ENCODE measurements at places on chromosomes 5 and 9. TPM values are rescaled to one million over a fixed set of nuclear protein-coding genes. Genes with fewer than 3 reads are reported as not detected.

Gene ANKRD18B
- polyA plus RNA-seq: 0.02 TPM

Gene AK1
- polyA plus RNA-seq: 47.0 TPM

Gene SLC36A2
- polyA plus RNA-seq: not detected

Gene FSTL4
- not detected for polyA plus RNA-seq

Gene SHISAL2B
- not detected for polyA plus RNA-seq

GRCh38 chr5:142671801-142672200 lies 14.1 kb downstream of the FGF1 start:
- H3K4me1 ChIP-seq: no peaks in the 10 kb centered on the region
- H3K4me3 ChIP-seq: no peak overlapping the region
- no peak overlapping the region for H3K27ac ChIP-seq

DNA sequence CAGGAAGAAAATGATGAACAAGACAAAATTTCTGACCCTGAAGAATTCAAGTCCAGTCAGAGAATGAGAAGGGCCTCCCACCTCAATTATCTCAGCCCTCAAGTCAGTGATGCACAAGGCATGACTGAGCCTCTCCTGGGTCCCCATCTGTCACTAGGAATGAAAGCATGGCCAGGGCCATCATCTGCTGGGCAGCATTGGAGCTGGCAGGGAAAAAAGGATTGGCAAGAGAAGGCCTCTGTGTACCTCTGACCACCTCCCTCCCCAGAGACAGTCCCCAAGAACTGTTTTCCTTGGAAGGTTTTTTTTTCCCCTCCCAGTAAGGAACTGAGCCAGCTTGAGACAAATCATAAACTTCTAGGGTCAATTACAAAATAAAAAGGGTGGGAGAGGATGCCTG lies 76.7 kb downstream of the KLHL3 start:
- no peaks in the 10 kb centered on the region for H3K27me3 ChIP-seq
- peaks cover 8% of the 10 kb centered on the region for H3K36me3 ChIP-seq
- no peaks in the 10 kb centered on the region for H3K4me1 ChIP-seq

DNA sequence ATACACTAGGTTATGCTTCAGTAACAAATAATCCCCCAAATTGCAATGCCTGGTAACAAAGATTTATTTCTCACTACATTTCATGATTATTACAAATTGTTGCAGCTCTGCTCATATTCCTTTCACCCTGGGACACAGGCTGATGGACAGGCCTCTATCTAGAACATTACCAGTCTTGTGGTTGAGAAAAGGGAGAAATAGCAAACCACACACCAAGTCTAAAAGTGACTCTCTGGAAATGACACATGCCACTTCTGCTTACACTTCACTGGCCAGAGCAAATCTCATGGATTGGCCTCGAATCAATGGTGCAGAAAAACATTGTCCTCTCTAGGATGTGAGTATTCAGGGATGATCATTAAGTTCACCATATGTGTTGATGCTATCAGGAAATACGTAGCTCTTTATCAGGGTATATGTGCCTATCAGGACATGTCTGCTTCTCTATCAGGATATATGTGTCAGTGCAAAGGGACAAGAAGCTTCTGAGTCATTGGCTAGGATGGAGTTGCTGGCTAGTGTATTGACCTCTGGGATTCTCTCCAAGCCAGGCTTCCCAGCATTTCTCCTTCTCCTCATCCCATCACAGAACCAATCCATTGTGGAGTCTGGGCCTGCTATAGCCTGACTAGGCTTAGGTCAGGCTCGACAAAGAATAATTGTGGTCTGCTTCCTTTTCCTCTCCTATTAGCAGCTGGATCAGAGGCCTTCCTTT lies 91.1 kb upstream of the CEP78 start:
- no peaks in the 10 kb centered on the region for H3K4me1 ChIP-seq
- H3K27ac ChIP-seq: no peak overlapping the region
- H3K4me3 ChIP-seq: no peak overlapping the region
- DNase-seq: no peak

GRCh38 chr9:126015424-126015823 lies 268.3 kb downstream of the PBX3 start:
- DNase-seq: no peak
- H3K4me1 ChIP-seq: no peaks in the 10 kb centered on the region
- H3K4me3 ChIP-seq: no peak overlapping the region
- H3K27me3 ChIP-seq: no peaks in the 10 kb centered on the region

DNA sequence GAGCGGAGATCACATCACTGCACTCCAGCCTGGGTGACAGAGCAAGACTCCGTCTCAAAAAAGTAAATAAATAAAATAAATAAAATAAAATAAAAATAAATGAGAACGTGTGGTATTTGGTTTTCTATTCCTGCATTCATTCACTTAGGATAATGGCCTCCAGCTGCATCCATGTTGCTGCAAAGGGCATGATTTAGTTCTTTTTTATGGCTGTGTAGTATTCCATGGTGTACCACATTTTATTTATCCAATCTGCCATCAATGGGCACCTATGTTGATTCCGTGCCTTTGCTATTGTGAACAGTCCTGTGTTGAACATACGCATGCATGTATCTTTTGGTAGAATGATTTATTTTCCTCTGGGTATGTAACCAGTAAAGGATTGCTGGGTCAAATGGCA lies 8.8 kb upstream of the RASGEF1C start:
- H3K4me3 ChIP-seq: no peak overlapping the region
- DNase-seq: no peak
- no peaks in the 10 kb centered on the region for H3K4me1 ChIP-seq

- H3K27ac ChIP-seq: no peak overlapping the region
- H3K4me3 ChIP-seq: no peak overlapping the region
- H3K27me3 ChIP-seq: no peaks in the 10 kb centered on the region
- DNase-seq: no peak
Observed at GRCh38 chr5:95411474-95411873, 20.3 kb downstream of the FAM81B start.

- DNase-seq: no peak
- no peak overlapping the region for H3K4me3 ChIP-seq
- H3K36me3 ChIP-seq: no peaks in the 10 kb centered on the region
- H3K27ac ChIP-seq: no peak overlapping the region
- no peaks in the 10 kb centered on the region for H3K27me3 ChIP-seq
- no peaks in the 10 kb centered on the region for H3K4me1 ChIP-seq
Observed at GRCh38 chr9:16387382-16387781, 483.1 kb downstream of the BNC2 start.

DNA sequence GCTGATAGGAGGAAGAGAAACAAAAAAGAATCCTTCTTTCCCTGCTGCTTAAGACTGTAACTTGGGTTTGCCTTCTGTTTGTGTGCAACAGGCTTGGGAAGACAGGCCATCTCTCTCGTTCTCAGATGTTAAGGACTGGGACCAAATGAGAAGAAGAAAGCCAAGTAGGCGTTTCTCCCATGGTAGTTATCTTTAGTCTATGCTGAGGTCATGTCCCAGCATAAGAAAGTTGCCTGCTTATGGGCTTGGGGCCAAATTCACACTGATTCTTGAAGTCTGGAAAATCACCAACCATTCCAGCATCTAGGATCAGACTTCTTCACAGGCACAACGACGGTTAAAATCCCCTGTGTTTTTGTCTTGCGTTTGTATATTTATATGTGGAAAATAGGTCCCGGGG lies 44.2 kb upstream of the PALM2AKAP2 start:
- H3K27ac ChIP-seq: no peak overlapping the region
- H3K36me3 ChIP-seq: no peaks in the 10 kb centered on the region
- no peak overlapping the region for H3K4me3 ChIP-seq

GRCh38 chr9:123784518-123784917 lies 145.4 kb downstream of the DENND1A start:
- no peaks in the 10 kb centered on the region for H3K36me3 ChIP-seq
- H3K4me3 ChIP-seq: no peak overlapping the region
- no peaks in the 10 kb centered on the region for H3K4me1 ChIP-seq
- DNase-seq: no peak
- no peaks in the 10 kb centered on the region for H3K27me3 ChIP-seq

Data from spleen (tissue), 13 donors.